ENCODE measurements at places on chromosomes 1 and 21. TPM values are rescaled to one million over a fixed set of nuclear protein-coding genes. Genes with fewer than 3 reads are reported as not detected.

GRCh38 chr1:189323091-189323490 is 1154.6 kb downstream of the BRINP3 start:
- DNase-seq: no peak

GRCh38 chr1:44347280-44347679 is 7.8 kb downstream of the ERI3 start:
- DNase-seq: no peak

DNA sequence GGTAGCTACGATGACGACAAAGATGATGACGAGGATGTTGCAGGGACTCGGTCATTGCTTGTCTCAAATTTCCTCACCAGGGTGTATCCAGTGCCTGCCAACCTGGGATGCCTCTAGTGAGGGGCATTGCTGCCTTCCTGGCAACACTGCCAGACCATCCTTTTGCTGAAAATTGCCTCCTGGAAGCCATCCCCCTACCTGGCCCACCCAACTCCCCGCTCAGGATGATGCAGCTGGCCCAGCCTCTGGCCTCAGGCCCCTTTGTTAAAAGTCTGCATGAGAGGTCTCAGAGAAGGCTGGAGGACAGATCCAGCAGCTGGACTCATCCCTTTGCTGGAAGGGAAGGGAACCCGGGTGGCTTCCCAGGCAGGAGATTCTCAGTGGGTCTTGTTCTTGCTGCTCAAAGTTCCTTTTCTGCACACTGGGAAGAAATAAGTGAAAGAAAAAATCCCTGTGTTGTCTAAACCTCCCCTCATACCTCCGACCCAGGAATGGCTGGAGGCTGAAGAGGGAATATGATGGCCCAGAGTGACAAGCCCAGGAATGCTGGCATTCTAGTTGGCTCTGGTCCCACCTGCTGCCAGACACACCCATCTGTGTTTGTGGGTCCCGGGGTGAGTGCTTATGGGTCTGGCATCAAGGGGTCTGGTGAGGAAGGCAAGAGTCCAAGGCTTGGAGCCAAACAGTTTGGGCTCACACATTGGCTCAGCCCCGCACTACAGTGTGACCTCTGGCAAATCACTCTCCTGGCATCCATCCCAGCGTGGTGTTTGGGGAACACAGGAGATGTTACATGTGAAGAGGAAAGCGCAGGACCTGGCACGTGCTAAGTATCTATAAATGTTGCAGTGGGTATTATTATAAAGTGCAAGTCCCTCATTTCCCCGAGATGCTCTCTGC is 6.7 kb upstream of the FNDC5 start:
- DNase-seq: no peak

DNA sequence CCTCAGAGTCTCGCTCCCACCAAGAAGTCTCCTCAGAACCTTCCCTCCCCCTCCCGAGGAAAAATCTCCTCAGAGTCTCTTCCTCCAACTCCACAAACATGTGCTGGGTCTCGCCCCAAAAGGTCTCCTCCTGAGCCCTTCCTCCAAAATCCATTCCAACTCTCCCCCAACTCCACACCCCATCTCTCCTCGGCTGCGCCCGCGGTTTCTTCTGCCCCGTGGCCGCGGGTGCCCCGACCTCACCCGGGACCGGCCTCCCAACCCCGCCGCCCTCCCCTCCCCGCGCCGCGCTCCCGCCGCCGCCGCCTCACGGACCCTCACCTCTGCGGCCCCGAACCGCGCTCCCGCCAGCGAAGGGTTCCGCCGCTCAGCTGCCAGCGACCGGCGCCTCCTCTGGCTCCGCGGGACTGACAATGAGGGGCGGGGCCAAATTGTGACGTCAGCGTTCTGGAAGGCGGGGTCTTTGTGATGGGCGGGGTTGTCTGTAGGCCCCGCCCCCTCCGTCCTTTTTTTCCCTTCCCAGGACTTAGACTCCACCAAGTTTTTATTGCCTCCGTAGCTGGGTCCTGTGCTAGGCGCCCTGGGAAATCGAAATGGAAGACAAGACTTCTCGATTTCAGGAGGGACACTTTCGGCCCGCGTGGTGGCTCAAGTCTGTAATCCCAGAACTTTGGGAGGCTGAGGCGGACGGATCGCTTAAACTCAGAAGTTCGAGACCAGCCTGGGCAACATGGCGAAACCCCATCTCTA is at the start of gene LUZP1:
Gene LUZP1 (minus strand): TSS at position 412 of the 750 bp plus-strand sequence.
- DNase-seq: no peak

- no peak for DNase-seq
Observed at GRCh38 chr1:229161740-229162139, 109.2 kb upstream of the RAB4A start.

DNA sequence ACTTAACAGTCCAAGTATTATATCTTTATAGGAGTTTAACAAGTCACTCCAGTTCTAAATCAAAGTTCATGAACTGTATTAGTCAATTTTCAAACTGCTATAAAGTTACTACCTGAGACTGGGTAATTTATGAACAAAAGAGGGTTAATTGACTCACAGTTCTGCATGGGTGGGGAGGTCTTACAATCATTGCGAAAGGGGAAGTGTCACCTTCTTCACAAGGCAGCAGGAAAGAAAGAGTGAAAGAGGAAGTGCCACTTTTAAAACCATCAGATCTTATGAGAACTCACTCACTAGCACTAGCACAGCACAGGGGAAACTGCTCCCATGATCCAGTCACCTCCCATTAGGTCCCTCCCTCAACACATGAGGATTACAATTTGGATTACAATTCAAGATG is 70.0 kb downstream of the CLCA4 start:
- DNase-seq: no peak

DNA sequence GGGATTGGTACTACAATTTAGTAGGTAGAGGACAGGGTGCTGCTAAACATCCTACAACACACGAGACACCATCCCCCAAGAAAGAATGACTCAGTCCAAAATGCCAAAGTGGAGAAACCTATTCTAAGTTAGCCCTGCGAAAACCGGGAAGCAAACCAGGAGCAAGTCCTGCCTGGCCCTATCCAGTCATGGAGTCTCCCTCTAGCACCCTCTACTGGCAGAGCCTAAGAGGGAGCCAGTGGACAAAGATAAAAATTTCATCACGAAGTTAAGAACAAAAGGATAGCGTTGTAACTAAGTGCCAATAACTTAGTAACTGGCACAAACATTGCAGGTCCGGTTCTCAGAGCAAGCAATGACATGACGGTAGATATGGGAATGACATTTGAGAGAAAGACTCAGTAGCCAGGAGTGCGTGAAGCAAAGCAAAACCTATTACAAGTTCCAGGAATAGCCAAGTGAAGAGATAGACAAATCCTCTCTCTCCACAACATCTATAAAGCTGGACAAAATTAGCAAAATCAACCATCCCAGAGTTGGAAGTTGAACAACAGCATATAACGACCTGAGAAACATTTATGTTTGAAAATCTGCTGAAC is 383.5 kb downstream of the OMA1 start:
- DNase-seq: peak; percentile 60

- DNase-seq: no peak
Observed at GRCh38 chr21:28742527-28742926, 250.2 kb downstream of the LTN1 start.

- peak; percentile 53 for DNase-seq
Observed at GRCh38 chr1:62407398-62408009, 29.3 kb upstream of the USP1 start.

DNA sequence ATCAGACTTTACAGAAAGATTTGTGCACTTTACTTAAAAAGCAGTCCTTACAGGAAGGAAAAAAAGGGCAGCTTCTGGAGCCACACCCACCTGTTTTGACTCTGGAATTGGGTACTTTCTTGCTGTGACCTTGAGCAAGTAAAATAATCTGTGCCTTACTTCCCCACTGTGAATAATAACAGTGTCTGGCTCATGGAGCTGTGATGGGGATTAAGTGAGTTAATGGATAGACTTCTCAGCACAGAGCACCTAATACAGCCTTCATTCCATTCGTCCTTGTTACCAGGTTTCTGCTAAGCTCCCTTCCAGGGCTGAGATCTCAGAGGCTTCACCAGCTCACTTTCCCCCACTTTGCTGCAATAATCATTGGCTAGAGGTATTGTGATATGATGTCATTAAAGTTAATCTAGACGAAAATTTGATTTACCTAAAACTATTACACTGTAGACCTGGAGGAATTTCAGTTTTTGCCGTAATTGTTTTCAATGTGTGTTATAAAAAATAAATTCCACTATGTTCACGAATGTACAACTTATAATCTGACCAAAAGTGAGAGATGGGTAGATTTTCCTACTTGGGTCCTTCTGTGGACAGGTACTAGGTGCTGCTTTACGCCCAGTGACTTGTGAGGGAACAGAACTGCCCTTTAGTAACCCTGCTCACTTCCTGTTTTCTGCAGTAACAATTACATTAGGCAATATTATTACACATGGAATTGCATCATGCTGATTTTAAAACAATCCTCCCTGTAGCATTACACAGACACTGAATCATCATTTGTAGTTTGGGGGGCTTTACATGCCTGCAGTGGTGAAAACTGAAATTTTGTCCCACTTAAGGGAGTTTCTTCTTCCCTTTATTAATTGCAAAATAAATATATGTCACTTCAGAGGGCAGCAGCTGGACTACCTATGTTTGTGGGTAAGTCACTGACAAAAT is 19.7 kb upstream of the ABCG1 start:
- DNase-seq: no peak

ATP6V1G3 gene
- polyA plus RNA-seq: not detected
